NCI-H1694 treated with DMSO at 0.1 percent for 48 hours (cell line): ENCODE measurements at places on chromosomes 6 and 20.

- no peak for DNase-seq
Observed at GRCh38 chr6:39847221-39847620, 55.0 kb downstream of the DAAM2 start.

DNA sequence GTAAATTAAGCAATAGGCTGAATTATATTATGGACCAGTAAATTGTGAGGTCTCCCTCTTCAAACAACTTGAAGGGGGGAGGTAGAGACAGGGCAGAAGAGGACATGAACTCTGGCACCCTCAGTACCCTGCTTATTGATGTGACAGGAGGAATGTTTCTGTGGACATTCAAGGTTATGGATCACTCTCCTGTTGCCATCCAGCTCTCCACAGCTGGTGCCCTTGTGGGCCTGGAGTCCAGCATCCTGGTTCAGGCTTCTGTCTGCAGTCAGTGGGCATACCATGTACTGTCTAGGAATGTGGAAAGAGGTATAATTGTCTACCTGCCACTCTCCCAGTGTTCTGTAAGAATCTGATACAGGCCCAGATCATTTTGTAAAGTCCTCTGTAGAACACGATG is 55.6 kb downstream of the FAM120B start:
- no peak for DNase-seq

DNA sequence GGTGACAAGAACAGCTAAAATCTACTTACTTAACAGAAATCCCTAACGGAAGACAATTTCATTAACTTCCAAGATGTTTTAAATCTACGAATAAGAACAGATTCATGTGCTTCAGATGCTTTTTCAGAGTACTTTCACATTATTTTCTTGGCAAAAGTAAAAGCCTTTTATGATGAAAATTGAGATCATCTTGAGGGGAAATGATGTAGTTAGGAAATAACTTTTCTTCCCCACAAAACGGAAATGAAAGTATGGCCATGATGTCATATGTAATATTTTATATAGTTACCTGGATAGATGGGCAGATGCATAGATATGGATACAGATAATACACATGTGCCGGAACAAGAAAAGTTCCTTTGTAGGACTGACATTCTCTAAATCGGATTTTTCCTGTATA is 32.8 kb downstream of the SASH1 start:
- DNase-seq: no peak

GRCh38 chr6:19613678-19614077 is 223.5 kb upstream of the ID4 start:
- no peak for DNase-seq

DNA sequence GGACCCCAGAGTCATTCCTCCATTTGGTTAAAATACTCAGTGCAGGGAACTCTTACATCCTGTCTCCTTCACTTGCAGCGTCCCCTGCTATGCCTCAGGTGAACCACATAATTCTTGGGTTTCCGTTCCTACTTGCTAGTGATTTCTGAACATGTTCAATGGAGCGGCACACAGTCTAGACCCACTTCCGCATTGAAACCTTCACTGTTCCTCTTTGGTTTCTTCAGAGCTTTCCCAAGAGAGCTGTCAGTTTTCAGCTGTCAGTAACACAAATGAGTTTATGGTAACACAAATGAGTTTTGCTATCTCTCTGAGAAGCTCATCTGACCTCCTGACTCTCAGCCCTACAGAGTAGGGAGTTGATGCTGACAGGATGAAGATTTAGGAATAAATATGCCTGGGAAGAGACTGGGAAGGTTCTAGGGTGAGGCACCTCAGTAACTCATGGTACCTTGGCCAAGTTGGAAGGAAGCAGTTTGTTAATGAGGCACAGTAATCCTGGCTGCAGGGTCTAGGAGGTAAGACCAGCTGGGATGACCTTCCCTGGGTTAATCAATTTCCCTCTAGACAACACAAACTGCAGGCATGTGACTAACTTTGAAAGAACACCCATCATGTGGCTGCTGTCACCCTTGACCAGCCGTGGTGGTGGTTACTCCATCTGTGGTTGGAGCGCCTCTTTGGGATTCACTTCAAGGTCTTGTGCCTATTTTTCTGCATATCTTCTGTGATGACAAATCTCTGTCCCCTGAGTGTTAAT is 5.4 kb downstream of the SYS1 start:
- DNase-seq: no peak
